Stimulated activated CD4-positive, alpha-beta T cell treated with anti-CD3 and anti-CD28 coated beads, Interleukin-15, amount 100 ng/mL, for 48 hours (primary cell): ENCODE measurements at places on chromosomes 7 and 10.

DNA sequence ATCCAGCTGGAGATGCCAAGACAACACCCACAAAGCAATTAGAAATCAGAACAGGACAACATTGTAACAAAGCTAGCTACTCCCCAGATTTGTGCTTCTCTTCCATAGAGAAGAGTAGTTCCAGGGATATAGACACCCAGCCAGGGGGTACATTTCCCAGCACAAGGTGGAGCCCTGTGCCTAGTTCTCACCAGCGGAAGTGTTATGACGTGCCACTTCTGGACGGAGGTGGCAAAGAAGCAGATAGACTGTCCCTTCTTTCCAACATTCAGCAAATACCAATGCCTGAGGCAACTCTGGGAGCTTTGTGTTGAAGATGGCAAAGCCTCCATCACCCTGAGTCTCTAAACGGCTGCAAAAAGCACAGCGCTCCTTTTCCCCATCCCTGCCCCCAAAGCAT, 23.4 kb upstream of the GSAP start:
- no peak for DNase-seq

GRCh38 chr10:101116754-101117153, 14.3 kb upstream of the TLX1 start:
- no peak for DNase-seq

- DNase-seq, result no peak
These were observed 6.5 kb upstream of the MET start for GRCh38 chr7:116665332-116665996.

GRCh38 chr7:32539919-32540531, 44.7 kb downstream of the AVL9 start:
- no peak for DNase-seq

- DNase-seq, result no peak
These were observed 55.0 kb upstream of the AKR1E2 start for GRCh38 chr10:4770801-4771553.

DNA sequence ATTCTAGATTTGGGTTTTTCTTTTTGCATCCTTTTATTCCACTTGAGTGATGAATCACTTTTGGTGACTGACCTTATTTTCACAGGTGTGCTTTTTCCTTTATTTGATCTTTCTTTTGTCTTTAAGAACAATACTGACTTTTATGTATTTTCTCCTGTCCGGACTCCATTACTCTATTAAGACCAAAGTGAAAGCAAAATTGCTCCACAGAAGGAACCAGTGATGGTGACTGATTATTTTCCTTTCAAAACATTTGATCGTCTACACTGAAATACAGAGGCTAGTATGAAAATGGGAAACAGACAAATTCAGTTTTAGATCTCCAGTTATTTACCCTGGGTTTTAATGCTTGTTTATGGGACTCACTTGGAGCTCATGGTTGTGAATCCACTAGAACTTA, 15.5 kb downstream of the EXOC4 start:
- no peak for DNase-seq

DNA sequence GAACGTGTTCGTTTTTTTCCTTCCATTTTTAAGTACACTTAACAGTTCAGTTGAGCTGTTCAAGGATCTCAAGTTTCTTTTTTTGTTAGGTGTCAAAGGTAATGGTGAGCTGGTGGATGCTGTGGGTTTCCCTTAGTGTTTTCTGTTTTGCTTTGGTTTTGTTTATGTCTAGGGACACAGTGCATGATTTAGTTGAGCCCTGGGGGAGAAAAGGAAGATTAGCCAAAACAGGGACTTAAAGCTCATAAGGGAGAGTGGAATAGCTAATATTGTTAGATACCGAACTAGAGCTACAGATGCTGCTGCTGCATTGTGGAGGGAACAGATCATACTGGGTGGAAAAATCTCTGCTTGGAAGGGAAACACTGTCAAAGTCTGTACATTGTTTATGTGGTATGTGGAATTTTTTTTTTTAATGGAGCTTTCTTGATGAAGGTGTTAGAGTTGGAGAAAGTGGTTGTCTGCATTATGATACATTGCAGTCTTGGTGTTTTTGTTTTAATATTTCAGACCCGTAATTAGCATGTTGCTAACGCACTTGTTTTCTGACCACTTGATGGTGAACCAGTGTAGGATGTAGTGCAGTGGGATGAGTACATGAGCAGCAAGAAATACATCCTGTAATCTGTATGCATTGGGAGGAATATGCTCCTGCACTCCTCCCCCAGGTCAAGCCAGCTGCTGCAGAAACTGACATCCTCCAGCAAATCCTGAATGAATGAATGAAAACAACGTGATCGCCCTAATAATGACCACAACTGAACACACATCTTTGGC, 2.1 kb downstream of the GLCCI1 start:
- DNase-seq, result no peak

DNA sequence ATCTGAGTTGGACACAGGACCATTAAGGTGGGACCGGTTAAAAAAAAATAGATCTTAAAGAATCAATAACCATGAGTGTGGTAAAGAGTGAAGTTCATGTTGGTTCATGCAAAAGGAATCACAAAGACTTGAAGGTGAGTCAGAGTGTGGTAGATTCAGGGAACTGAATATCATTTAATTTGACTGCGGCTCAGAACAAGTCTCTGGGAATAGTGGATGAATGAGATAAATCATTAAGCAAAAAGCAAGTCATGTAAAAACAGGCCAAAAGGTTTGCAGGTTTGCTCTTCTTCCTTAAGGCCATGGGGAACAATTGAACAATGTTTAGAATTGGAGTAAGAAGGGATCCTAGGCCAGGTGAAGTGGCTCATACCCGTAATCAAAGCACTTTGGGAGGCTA, 385.8 kb downstream of the ETV1 start:
- DNase-seq, result no peak

- DNase-seq, result no peak
These were observed 192.7 kb upstream of the NFE2L3 start for GRCh38 chr7:25959168-25959734.

GRCh38 chr7:3861386-3861785, 560.3 kb downstream of the SDK1 start:
- DNase-seq, result no peak

GRCh38 chr10:3668966-3669330, 116.1 kb downstream of the KLF6 start:
- no peak for DNase-seq

DNA sequence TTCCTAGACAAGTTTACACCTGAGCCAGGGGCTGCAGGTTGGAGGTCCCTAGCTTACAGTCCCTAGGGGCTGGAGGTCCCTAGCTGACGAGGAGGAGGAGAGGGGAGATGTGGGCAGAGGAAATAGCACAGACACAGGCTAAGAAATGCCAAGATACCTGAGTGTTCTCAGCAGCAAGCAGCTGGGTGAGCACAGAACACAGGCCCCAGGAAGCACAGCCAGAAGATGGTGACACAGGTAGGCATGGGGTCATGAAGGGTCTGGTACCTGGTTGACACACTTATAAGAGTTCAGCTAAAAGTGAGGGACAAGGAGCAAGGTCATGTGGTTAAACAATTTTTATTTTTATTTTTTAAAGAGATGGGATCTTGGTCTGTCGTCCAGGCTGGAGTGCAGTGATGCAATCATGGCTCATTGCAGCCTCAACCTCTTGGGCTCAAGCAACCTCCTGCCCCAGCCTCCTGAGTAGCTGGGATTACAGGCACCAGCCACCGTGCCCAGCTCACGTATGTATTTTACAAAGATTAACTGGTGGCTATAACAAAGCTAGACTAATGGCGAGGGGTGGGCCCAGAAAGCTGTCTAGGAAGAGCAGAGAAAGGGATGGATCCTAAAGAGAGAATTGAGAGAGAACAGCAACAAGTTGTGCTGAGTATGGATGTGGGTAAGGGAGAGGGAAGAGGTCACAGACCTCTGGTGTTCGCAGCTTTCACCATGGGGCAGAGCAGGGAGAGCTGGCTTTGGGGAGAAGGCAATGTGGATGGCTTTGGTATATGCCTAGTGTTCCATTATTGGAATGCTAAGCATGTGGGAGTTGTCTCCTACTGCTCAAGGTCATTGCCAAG, 140.3 kb upstream of the KLF14 start:
- DNase-seq, result no peak

DNA sequence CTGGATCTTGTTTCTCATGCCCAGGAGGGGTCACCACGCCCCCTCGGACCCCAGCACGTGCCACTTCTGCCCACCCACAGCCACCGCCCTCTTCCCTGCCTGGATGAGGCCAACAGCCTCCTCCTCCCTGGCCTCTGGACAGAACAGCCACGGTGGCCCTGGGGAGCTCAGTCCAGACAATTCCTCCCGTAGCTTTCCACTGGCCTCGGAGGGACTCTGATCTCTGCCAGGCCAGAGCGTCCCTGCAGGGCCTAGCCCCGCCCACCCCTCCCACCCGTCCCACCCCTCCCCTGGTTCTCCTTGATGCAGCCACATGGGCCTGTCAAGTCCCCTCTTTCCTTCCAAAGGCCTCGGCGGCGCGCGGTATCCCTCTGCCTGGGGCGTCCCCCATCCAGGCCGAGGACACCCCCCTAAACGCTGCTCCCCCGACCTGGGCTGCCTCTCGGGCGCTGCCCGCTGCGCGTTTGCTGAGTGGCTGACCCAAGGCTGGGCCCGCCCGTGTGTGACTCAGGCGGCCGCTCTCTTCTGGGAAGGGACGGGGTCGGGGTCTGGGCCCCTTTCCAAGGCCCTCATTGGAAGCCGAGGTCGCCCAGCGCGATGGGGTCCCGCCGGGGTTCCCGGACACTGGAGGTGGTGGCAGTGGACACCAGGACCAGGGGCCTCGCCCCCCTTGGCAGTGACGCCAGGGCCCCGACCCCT, 557 bp downstream of the TMEM120A start:
- DNase-seq, result no peak

DNA sequence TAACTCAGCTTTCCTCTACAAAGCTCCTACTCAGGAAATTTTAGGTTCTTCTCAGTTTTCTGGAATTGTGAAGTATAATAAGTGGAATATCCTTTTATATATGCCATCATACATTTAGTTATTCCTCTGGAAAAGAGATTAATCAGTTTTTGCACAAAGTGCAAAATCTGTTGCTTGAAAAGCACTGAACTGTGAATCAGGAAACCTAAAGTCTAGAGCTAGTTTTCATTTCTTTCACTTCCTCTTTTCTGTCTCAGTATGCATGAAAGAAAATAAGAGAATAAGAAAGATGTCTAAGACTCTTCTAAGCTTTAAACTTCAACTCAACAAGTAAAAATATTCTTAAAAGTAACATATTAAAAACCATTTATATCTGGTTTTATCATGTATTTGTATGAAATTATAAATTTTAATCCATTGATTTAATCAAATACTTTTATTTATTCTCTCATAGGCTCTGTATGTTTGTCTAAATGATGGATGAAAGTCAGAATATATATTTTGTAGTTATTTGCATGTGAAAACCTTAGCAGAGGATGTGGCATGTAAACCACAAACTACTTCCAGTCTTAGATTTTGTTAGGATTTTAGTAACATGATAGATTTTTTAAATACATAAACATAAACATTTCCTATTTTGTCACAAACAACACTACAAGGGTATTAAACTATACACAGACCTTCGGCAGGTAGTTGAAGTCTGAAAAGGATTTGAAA, 1073.0 kb downstream of the XPNPEP1 start:
- DNase-seq, result no peak

DNA sequence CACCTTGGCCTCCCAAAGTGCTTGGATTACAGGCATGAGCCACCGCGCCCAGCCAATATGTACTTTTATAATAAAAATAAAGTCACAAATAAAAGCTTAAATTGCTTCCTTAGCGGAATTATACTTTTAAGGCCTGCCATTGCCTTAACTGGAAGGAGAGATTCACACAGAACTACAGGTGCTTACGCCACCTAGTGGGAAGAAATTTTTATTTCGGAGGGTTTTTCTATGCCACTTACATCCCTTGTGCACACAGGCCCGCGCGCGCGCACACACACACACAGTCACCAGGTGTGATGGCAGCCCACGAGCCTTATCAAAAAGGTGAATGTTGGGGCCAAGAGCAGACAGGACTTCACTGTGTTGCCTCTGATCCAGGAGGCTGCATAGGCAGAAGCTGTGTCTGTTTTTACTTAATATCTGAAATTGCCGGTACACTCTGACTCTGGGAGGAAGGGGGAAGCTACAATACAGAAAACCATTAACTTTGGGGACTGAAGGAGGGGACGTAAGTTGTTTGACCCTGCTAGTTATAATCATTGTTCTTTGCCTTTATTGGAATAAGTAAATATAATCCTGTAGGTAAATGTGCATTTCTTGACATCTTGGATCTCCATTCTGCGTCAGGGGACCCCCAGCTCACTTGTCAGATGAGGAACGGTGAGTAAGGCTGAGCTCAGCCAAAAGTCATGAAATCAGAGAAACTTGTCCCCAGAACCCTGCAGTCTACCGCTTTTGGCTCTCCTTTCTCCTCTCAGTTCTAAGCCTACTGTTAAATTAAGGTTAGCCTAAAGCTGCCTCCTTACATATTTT, 87.1 kb downstream of the SLC16A9 start:
- DNase-seq, result peak; percentile 5

DNA sequence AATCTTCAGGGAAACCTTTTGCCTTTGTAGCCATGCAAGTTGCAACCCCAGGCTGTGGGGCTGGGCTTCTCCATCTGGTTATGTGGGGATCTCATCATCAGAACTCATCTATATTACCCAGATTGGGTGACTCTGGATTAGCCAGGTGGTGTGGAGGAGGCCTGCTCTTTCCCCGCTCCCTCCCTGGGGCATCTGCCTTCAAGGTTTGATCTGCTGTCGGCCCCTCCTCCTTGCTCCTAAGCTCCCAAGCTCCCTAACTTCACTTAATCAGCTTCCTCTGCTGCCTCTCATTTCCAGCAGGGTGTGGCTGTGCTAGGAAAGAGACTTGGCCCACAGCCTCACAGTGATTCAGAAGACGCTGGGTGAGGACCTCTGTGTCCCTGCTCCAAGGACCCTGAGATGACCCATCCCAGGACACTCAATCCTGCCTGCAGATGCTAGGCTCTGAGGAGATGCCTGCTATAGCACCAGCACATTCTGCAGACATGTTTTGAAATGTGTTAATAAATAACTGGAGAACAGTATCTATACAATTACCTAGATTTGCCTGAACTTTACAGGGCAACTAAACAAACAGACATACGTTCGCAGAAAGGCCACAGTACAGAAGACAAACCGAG, 392.1 kb upstream of the PODXL start:
- DNase-seq, result no peak

- DNase-seq, result no peak
These were observed 642 bp upstream of the PRKG1 start for GRCh38 chr10:51073453-51074237.

GRCh38 chr7:101733713-101734475, 83.5 kb upstream of the CUX1 start:
- no peak for DNase-seq

DNA sequence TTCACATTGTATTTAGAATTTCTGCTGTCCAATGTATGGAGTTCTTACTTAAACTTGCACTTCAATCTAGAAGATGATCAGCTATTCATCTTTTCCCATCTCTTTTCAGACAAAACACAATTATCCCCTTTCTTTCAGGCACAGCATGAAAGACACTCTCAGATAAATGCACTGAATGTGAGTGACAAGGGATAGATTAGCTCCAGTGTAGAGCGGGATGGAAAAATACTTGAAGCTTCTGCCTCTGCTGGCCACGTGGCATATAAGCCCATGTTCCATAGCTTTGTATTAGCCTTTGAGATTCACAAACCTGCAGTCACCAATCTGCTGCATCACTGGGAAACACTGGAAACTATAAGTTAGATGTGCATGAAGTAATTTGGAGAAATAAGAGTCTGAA, 162.2 kb upstream of the FAM3C start:
- no peak for DNase-seq
